GF-D8 (cell line): ENCODE measurements at places on chromosomes 1 and 21.

GRCh38 chr1:232409584-232409983 is 220.3 kb downstream of the SIPA1L2 start:
- no peak for DNase-seq

GRCh38 chr1:223538981-223539380 is 126.5 kb downstream of the CAPN8 start:
- DNase-seq: no peak

- no peak for DNase-seq
Measured at GRCh38 chr1:170856455-170856854, 78.9 kb upstream of the MROH9 start.

DNA sequence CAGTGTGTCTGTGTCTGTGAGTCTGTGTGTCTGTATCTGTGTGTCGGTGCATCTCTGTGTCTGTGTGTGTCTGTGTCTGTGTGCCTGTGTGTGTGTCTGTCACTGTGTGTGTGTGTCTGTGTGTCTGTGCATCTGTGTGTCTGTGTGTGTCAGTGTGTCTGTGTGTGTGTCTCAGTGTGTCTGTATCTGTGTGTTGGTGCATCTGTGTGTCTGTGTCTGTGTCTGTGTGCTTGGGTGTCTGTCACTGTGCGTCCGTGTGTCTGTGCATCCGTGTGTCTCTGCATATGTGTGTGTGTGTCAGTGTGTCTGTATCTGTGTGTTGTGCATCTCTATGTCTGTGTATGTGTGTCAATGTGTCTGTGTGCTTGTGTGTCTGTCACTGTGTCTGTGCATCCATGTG is 44.7 kb upstream of the POFUT2 start:
- DNase-seq: no peak
